ENCODE measurements at places on chromosomes 5 and 9.

DNA sequence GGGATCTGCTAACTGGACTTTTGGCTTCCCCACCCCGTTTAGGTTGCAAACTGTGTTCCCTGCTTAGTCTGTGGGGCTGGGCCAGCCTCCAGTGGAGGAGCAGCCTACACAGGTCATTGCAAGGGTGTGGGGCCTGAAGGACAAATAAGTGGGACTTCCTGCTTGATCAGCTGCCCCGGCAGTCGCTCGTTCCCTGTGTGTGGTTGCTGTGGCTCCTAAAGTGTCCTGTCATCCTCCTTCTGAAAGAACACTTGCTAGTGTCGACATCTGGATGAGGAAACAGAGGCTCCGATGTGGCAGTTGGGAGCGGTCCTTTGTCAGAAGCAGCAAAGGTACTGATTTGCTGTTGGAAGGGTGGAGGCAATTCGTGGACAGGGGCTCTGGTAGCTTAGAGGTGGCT lies 88.9 kb upstream of the TBCA start:
- no peaks in the 10 kb centered on the region for H3K4me1 ChIP-seq
- H3K27me3 ChIP-seq = peaks cover 2% of the 10 kb centered on the region
- no peak overlapping the region for H3K27ac ChIP-seq

GRCh38 chr9:23751633-23752032 lies 74.4 kb downstream of the ELAVL2 start:
- no peaks in the 10 kb centered on the region for H3K27me3 ChIP-seq
- no peak overlapping the region for H3K27ac ChIP-seq
- H3K4me1 ChIP-seq = no peaks in the 10 kb centered on the region
- no peak for DNase-seq

DNA sequence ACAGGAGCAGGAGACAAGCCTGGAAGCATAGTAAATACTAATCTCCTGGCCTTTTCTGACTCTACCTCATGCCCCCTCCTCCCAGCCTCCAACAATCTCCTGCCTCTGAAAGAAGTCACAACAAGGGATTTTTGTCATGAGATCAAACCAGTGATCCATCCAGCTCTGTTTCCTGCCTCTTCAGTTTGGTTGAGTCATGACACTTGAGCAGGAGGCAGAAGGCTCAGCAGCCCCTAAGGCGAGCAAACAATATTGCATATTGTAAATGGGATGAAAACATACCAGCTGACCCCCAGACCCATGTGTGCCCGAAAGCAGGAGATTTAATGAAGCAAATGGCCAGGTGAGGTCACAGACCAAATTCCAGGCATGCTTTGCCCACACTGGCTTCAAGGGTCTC lies 272.8 kb downstream of the GAS1 start:
- DNase-seq = no peak
- H3K27ac ChIP-seq = no peak overlapping the region
- no peaks in the 10 kb centered on the region for H3K36me3 ChIP-seq
- H3K4me3 ChIP-seq = no peak overlapping the region

- no peak overlapping the region for H3K27ac ChIP-seq
- H3K4me1 ChIP-seq = no peaks in the 10 kb centered on the region
- H3K27me3 ChIP-seq = peaks cover 3% of the 10 kb centered on the region
- H3K36me3 ChIP-seq = no peaks in the 10 kb centered on the region
- no peak overlapping the region for H3K4me3 ChIP-seq
Observed at GRCh38 chr5:72438141-72438540, 69.1 kb downstream of the ZNF366 start.

- H3K27ac ChIP-seq = no peak overlapping the region
- peaks cover 33% of the 10 kb centered on the region for H3K27me3 ChIP-seq
- no peak overlapping the region for H3K4me3 ChIP-seq
- DNase-seq = no peak
- H3K4me1 ChIP-seq = peaks cover 5% of the 10 kb centered on the region
Observed at GRCh38 chr9:114094971-114095370, 4.1 kb downstream of the KIF12 start.

- no peaks in the 10 kb centered on the region for H3K4me1 ChIP-seq
- no peak overlapping the region for H3K4me3 ChIP-seq
- H3K36me3 ChIP-seq = no peaks in the 10 kb centered on the region
- peaks cover 24% of the 10 kb centered on the region for H3K27me3 ChIP-seq
- DNase-seq = no peak
Observed at GRCh38 chr5:62206150-62206829, 99.7 kb upstream of the KIF2A start.

- no peaks in the 10 kb centered on the region for H3K27me3 ChIP-seq
- H3K4me1 ChIP-seq = no peaks in the 10 kb centered on the region
- no peak for DNase-seq
- no peak overlapping the region for H3K27ac ChIP-seq
Observed at GRCh38 chr9:28073270-28073669, 500.0 kb upstream of the C9orf72 start.

Measured in activated CD4-positive, alpha-beta memory T cell treated with anti-CD3 and anti-CD28 coated beads for 36 hours (primary cell).